Substantia nigra (tissue), 51 donors: ENCODE measurements at places on chromosomes 7 and 10.

DNA sequence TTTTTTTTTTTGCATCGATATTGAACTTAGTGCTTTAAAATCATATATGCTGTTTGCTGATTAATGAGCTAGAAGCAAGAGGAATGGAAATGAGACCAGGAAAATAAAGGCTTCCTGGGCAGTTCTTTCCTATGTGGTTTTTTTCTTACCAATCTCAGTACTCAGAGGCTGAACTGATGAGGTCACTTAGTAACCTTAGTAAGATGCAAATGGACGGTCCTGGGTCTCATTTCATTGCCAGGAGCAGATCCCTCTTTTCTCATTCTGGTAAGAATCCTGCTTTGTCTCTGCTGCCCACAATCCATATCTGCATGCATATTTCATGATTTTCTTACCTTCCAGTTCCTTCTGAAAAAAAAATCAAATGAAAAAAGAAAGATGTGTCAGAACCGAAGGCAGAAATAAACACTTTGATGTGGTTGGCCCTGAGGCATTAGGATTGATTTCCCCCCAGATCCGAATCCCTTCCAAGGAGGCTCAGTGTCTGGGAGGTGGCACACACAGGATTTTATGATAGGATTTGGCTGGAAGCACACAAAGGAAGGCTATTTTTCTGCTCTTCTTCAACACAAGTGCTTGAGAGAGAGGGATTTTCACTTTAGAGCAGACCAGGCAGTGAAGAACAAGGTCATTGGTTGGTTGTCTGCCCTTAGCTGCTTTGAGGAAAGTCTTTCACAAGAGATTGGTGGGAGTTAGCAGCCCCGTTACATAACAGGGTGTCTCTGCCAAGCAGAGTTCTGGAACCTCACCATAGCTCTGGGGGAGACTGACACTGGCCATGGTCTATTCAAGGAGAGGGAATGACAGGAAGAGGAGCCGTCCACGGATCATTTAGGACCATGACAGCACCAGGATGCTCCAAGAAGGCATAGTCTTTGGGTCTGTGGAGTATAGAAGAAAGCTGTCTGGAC, 150.0 kb downstream of the CAMK1D start:
- DNase-seq, result no peak

DNA sequence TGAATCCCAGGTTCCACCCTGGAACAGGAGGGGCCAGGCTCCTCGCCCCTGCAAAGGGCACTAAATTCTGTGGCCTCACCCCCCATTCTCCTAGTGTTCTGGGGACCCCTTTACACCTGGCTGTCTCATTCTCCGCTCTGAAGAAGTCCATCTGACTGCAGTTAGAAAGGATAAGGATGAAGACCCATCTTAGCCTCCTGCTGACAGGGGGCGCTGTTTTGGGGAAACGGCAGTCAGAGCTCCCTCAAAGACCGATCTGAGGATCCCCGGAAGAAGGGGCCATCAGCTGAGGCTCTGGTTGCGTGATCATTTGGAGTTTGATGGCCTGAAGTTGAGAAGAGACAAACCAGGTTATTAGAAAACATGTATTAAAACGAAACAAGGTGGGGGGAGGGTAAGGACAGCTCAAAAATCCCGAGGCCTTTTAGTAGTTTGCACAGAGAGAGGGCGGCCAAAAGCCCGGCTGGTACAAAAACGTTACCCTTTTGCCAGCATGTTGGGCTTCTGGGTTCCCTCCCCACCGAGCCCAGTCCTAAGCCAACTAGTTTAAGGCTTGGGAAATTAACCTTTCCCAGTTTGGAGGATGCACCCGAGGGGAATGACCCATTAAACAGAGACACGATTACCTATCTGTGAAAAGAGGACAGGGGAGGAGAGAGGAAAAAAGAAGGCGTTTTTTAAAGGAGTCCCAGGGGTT, 102.8 kb downstream of the CHN2 start:
- no peak for DNase-seq

DNA sequence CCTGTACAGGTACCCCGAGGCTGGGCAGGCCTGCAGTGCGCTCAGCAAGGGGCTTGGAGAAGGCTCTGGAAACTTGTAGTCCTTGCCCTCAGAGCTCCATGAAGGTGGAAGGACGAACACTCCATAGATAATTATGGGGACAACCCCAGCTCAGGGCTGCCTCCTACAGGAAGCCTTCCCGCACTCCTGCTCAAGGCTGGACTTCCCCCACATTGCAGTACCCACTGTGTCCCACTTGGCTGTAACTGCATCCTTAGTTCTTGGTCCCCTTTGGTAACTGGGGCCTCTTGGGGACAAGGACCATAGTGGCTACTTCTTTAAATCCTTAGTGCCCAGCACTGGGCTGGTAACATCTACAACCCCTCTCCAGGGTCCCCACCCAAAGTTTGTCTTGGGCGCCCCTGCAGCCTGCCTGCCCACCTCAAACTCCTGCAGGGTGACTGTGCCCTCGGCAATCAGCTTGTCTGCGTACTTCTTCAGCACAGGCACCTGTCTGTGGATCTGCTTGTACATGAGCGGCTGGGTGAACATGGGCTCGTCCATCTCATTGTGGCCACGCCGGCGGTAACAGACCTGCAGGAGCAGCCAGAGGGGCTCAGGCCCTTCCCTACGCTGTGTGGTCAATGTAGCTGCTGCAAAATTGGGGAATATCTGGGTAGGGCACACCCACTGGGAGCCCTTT, 17.1 kb downstream of the OGDHL start:
- DNase-seq, result no peak

DNA sequence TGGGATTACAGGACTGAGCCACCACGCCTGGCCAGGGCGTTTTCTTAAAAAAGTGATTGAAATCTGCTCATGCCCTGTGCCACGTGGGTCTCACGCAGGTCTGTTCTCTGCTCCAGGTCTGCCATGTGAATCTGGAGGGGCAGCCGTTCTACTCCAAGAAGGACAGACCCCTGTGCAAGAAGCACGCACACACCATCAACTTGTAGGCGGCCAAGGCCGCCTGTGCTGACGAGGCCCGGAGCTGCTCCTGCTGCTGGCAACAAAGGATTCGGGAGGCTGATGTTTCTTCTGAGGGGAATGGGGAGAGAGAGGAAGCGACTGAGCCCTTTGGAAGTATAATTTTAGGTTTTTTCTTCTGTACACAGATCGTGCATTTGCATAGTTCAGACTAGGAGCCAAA, 23.6 kb upstream of the BMPR1A start:
- no peak for DNase-seq

DNA sequence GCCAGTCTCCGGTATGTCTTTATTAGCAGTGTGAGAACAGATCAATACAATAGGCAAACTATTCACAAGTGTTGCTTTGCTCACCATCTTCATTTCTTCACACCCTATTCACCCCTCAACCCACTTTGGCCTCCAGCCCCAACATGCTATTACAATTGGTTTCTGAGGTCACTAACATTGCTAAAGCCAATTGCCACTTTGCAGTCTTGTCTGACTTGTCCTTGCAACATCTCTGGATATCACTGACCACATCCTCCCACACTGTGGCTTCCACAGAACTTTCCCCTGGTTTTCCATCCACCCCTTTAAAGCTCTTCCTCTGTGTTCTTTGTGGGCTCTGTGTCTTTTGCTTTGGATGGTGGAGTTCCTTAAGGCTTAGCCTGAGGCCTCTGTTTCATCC, 5.2 kb upstream of the APBB1IP start:
- no peak for DNase-seq

DNA sequence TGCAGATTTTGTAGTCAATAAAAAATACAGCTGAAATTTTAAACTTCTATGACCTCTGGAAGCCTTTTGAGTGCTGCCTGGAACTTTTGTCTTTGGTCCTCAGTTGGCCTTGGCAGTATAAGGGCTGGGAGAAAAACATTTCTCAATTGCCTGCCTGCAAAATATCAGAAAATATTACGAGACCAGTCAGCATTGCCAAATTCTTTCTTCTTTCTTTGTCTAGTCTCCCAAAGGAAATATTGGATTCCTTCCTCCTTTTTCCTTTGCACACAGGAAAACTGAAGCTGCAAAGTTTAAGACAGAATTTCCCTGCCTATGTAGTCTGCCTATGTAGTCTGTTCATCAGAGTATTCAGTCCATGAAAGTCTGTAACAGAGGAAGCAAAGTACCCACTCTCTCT, 95.9 kb downstream of the CHRM2 start:
- DNase-seq, result no peak

DNA sequence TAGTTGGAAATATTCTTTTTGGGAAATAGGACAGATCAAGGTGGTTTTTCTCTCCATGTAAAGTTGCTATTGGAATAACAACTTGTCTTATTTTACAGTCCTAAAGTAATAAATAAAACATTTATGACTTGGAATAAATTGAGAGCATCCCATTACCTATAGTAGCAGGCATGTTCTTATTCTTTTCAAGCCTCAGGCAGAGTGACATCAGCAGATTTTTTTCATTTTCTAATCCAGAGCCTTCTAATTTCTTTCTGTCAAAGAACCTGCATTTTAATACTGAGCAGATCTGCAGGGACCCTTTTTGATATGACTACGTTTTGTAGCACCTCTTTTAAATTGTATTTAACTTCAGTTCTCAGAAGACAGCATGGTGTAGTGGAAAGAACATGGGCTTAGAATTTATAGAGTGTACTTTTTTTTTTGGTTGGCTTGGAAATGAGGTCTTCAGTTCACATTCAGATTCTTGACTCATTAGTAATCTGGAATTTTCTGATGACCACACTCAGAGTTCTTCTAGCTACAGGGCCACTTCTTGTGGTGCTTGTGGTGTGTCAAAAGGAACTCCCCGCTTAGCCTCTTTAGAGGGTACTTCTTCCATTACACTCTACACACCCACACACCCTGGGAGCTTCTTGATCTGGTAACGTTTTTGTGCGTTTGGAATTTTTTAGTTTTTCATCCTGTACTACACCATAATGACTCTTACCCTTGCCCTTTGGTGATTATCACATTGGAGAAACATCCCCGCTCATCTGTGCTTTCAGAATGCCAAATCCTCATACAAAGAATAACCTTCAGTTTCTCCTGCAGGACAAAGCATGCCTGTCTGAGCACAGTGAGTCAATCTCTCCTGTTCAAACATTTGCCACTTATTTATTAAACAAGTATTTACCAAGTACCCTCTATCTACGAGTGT, 34.6 kb downstream of the AGK start:
- no peak for DNase-seq

- no peak for DNase-seq
These were observed 1060.7 kb upstream of the GHITM start for GRCh38 chr10:83078645-83079044.

DNA sequence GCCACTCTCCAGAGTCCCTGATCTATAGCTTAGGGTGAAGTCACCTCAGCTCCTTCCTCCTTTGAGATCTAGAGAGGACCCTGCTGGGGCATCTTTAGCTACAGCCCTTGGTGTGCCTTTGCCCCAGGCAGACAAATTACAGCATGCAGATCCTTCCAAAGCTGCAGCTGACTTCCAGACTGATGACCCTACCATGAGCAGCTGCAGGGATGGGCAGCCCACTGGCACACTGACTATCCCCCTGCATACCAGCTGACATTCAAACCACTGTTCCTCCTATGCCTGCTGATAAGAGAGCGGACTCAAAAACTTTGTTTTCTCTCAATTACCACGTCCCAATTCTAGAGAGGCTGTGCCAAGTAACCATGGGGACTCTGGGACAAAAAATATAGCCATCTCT, 70.6 kb downstream of the COL13A1 start:
- DNase-seq, result no peak

DNA sequence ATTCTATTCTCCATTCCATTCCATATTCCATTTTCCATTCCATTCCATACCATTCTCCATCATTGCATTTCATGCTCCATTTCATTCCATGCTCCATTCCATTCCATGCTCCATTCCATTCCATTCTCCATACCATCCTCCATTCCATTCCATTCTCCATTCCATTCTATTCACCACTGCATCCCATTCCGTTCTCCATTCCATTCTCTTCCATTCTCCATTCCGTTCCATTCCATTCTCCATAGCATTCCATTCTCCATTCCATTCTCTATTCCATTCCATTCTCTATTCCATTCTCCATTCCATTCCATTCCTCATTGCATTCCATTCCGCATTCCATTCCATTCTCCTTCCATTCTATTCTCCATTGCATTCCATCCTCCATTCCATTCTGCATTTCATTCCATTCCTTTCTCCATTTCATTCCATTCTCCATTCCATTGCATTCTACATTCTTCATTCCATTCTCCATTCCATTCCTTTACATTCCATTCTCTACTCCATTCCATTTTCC, 84.0 kb downstream of the NSUN6 start:
- DNase-seq, result no peak

- DNase-seq, result peak; percentile 15
These were observed 13.0 kb upstream of the WIPI2 start for GRCh38 chr7:5177060-5177459.

DNA sequence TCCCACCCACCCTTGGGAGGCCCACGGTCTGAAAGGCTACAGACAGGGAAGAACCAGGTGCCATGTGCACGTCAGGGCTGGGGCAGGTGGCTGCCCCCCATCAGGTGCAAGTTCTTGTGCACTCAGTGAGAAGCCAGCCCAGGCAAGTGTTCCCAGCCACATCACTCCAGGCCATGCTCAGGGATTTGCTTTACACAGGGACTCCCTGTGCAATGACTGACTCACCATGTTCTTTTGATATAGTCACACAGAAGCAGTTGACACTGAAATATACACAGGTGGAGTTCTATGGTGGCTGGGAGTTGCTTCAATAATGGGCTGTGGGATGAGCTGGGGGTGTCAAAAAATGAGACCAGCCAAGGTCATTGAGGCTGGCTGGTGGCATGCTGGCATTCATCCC, 8.0 kb upstream of the CHST15 start:
- no peak for DNase-seq

- no peak for DNase-seq
These were observed 8.4 kb downstream of the ANXA11 start for GRCh38 chr10:80196950-80197315.

GRCh38 chr7:79494046-79494445, 40.6 kb upstream of the MAGI2 start:
- no peak for DNase-seq

GRCh38 chr10:130179640-130180039, 43.4 kb downstream of the GLRX3 start:
- no peak for DNase-seq

- DNase-seq, result no peak
These were observed 195.6 kb downstream of the CUX1 start for GRCh38 chr7:102012941-102013461.

DNA sequence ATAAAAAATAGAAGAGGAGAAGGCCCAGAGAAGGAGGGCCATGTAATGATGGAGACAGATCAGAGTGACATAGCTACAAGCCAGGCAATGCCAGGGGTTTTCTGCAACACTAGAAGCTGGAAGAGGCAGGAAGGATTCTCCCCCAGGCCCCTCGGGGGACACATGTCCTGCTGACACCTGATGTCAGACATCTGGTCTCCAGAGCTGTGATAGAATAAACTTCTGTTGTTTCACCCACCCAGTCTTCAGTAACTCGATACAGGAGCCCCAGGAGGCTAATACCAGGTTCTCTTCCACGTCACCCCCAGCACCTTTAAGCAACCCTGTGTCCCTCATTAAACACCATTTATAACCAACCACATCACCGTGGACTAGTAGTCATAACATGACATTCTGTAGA, 94.9 kb downstream of the TMEM130 start:
- DNase-seq, result no peak

DNA sequence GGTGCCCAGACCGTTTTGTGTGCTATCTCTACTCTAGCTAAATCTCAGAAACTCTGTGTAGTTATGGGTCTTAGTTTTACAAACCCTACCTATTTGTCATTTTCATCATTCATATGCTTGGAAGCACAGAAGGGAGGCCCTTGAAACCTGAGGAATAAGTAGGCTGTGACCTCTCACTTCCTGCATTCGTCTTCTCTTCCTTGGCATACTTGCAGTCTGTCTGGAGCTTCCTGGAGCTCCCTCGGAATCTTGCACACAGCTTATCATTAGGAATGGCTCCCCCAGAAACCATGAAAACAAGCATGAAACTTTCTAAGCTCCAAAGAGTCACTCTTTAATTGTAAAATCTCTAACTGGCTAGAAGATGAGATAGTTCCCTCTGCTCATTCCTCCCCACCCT, 376.9 kb upstream of the MYO3A start:
- DNase-seq, result no peak
